ENCODE measurements at places on chromosomes 5 and 9.

DNA sequence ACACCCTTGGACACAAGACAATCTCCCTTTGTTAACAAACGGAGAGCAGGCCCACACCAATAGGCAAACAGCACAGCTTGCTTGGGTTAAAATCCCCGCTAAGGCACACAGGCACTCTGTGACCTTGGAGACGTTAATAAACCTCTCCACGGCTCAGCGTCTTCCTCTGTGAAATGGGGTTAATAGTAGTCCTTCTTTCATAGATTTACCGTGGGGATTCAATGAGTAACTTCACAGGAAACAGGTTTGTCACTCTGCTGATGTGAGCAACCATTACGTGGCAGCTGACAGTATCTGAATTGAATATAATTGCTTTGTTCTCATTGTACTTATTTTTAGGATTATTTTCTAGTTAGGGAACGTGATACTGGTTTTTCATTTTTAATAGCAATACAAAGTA, 65.2 kb upstream of the ADRA1B start:
- DNase-seq, result no peak

- no peak for DNase-seq
Observed at GRCh38 chr9:26669701-26670670, 222.6 kb downstream of the CAAP1 start.

DNA sequence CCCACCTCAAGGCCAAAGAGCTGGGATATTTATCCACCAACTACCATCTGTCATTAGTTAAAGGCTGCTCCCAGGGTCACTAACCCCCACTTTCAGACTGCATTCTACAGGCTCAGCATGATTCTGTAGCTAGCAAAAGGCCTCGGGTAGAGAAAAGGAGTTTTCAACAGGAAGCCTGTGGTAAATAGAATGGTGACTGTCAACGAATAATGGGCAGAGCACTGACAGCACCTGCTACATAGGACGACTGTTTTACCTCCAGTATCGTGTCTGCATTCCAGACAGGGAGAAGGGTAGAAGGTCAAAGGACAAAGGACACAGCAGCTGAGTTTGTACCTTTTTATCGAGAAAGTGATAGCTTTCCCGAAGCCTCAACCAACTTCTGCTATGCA, 20.3 kb downstream of the MFAP3 start:
- no peak for DNase-seq

- DNase-seq, result no peak
Observed at GRCh38 chr5:153043886-153044285, 446.6 kb upstream of the GRIA1 start.

DNA sequence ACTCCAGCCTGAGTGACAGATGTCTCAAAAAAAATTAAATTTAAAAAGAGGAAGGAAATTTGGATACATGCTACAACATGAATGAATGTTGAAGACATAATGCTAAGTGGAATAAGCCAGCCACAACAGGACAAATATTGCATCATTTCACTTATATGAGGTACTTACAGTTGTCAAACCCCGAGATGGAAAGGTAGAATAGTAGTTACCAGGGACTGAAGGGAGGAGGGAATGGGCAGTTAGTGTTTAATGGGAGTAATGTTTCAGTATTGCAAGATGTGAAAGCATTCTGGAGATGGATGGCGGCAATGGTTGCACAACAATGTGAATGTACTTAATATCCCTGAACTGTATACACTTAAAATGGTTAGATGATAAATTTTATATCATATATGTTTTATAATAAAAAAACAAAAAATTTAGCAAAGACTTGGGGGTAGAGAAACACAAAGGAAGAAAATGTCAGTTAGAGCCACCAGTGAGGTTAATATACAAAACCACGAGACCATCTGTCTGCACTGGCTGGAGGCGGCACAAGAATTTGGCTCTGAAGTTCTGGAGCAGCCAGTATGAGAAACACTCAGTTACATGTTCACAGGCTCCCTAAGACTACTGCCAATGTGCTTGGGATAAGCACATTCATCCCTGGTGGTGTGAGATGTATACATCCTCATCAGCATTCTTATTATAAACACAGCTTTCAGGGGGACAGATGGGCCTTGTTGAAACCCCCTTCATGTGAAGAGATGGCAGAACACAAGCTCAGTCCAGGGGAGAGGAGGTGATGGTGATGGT, 37.0 kb upstream of the RPS23 start:
- no peak for DNase-seq

DNA sequence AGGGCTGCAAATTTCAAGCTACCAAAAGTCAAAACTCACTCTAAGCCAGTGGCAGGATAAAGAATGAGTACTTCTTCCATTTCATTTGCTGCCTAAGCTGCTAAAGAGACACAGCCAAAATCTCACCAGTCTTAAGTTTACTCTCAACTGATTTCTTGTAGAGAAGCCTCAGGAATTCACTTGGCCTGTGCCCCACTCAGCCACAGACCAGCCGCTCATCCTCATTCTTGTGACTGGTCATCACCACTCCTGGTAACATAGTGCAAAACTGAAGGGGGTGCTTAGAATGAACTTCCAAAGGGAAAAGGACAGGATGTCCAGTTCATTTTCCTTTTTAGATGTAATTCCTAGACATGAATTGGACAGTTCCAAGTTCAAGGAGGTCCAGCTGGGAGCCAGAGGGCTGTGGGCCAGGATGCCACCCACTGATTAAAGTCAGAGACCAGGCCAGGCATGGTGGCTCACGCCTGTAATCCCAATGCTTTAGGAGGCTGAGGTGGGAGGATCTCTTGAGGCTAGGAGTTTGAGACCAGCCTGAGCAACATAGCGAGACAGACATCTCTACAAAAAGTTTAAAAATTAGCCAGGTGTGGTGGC, 72.7 kb upstream of the RANBP3L start:
- no peak for DNase-seq

All from activated naive CD8-positive, alpha-beta T cell treated with anti-CD3 and anti-CD28 coated beads, Interleukin-2, amount 10 ng/mL, durations not matched to agents 7 days and 5 days (primary cell).